HuH-7 (cell line): ENCODE measurements at places on chromosomes 6 and 20.

- no peak for DNase-seq
Observed at GRCh38 chr6:92485487-92485886, 933.9 kb downstream of the EPHA7 start.

- DNase-seq, result no peak
Observed at GRCh38 chr20:5061213-5061612, 58.5 kb downstream of the PCNA start.

DNA sequence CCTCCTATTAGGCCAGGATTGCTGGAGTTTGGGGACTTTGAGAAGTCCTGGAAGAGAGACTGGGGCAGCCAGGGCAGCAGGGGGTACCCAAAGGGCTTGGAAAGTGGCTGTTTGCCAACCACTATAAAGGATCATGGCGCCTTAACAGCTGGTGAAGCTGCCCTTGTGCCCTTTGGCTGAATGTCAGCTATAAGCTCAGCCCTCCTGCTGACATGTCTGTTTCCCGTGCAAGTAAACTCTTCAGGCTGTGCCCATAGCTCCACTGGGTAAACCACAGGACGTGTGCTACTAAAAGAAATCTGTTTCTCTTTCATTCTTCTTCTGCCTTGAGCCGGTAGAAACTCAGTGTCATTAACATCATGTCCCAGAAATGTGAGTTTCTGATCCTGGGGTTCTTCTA is 97.3 kb downstream of the CAP2 start:
- DNase-seq, result no peak

- DNase-seq, result no peak
Observed at GRCh38 chr6:79230149-79230548, 4.3 kb downstream of the HMGN3 start.

GRCh38 chr20:33604084-33604990 is 57.8 kb upstream of the C20orf144 start:
- DNase-seq, result no peak

DNA sequence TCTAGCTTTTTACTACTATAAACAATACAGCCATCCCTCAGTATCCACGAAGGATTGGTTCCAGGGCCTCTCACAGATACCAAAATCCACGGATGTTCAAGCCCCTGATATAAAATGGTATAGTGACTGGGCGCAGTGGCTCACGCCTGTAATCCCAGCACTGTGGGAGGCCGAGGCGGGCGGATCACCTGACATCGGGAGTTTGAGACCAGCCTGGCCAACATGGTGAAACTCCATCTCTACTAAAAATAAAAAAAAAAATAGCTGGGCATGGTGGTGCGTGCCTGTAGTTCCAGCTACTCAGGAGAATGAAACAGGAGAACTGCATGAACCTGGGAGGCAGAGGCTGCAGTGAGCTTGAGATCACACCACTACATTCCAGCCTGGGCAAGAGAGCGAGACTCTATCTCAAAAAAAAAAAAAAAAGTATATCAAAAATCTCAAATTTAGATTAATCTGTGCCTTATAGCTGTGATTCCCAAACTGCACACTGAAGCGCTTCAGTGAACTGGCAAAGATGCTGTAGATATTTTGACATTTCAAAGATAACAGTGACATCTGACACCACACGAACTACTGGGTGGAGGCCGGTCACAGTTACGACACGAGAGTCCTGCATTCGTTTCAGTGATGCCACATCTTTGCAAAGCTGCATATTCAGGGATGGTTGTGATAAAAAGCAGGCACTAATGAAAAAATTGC is 38.3 kb downstream of the MRS2 start:
- DNase-seq, result peak; percentile 49

DNA sequence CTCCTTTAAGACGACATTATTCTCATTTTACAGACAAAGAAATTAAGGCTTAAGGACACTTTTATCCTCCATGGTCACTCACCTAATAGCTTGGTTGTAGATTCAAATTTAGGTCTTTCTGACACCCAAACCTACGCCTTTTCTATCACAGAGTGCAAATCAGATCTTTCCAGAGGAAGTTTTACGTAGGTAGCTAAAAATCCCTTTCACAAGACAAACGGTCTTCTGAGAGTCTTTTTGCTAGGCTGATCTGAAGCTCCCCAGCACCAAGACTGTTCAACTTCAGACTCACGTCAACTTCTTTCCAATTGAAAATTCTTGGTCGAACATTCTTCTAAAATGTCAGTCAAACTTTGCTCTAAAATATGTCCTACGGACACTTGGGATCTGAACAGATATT is 46.5 kb downstream of the BLOC1S5 start:
- no peak for DNase-seq

GRCh38 chr20:2729251-2729713 is 36.7 kb downstream of the EBF4 start:
- no peak for DNase-seq

DNA sequence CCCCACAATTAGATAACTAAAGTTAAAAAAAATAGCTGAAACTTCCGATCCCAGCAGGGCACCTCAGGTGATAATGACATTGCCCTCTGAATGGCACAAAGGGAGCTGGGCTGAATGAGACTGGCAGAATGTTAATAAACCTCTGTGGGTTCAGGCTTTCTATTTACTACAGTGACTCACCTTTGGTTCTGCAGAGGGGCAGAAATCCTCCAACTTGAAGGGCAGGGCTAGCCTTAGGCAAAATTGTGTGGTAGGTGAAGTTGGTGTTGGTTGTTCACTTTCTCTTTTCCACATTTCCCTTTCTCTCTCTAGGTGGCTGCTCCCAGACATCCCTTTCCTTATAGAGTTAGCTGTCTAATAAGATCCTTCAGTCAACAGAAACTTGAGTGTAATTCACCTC is 625.2 kb downstream of the EPM2A start:
- no peak for DNase-seq

GRCh38 chr6:136774228-136775041 is 17.8 kb downstream of the MAP3K5 start:
- no peak for DNase-seq

GRCh38 chr6:4433199-4433598 is 297.8 kb upstream of the ECI2 start:
- DNase-seq, result no peak

DNA sequence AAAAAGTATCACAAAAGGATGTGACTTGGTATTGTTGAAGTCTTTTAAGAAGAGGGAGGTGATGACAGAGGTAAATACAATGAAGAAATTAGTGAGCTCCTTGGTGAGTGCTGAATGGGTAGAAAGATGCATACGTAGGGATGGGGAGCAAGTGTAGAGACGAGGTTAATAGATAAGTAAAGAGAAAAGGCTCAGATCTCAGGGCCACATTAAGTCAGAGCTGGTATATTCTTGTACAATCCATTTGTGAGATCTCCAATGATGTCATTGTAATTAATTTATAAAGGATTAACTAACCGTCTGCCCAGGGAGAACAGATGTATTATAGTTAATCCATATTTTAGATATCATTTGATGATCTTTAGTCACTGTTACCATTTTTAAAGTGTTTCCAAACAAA is 43.4 kb downstream of the SMPDL3A start:
- no peak for DNase-seq

GRCh38 chr6:47376930-47377329 is 67.2 kb upstream of the TNFRSF21 start:
- DNase-seq, result no peak

- no peak for DNase-seq
Observed at GRCh38 chr6:37704066-37704465, 6.4 kb upstream of the MDGA1 start.

- DNase-seq, result no peak
Observed at GRCh38 chr6:109045493-109045892, 49.2 kb downstream of the SESN1 start.

DNA sequence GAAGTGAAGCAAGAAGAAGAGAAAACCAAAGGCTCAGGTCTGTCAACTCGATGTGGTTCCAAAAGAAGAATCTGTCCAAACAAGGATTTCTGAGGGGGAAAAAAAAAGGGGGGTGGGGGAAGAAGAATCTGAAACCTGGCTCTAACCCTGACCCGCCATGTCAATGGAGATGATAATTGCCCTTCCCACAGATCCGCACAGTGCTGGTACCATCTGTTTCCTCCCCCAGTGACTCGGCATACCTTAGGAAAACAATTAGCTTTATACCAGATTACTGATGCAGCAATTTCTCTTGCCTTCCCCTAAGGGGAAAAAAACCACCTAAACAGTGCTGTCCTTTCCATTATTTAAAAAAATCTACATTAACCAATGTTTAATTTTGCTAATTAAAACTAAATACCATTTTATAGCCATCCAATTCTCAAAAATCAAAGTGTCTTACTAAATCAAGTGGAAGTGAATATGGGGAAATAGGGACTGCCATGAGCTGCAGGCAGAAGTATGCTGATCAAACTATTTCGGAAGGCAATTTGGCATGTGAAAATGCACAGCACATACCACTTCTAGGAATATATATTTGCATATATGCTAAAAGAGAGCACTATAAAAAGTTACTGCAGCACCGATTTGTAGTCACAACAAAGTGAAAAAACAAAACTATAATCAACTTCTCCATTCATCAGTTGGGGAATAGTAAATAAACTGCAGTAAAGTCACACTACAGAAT is 46.8 kb downstream of the MAP7 start:
- no peak for DNase-seq

GRCh38 chr6:154222716-154223115 is 133.9 kb downstream of the IPCEF1 start:
- no peak for DNase-seq

GRCh38 chr6:16472349-16473069 is 234.1 kb downstream of the GMPR start:
- no peak for DNase-seq

- DNase-seq, result peak; percentile 48
Observed at GRCh38 chr20:45044084-45044573, 56.8 kb downstream of the KCNS1 start.

GRCh38 chr20:53101992-53102760 is 130.0 kb downstream of the TSHZ2 start:
- DNase-seq, result no peak

GRCh38 chr6:136809091-136809860 is 13.1 kb upstream of the PEX7 start:
- no peak for DNase-seq

DNA sequence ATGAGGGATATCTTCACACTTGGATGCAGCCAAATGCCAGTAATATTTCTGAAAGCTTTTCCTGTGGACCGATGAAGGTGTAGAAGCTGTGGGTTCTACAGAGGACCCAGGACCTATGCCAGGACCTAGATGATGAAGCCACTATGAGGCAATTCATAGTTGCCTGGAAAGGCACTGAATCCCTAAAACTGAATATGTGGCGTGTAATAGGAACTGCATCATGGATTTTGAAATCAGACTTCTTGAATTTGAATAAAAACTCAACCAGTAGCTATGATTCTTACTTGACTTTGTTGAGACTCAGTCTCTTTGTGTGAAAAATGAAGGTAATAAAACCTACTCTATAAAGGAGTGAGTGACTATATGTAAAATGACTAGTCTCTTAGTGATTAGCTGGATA is 89.9 kb upstream of the SGK1 start:
- no peak for DNase-seq

DNA sequence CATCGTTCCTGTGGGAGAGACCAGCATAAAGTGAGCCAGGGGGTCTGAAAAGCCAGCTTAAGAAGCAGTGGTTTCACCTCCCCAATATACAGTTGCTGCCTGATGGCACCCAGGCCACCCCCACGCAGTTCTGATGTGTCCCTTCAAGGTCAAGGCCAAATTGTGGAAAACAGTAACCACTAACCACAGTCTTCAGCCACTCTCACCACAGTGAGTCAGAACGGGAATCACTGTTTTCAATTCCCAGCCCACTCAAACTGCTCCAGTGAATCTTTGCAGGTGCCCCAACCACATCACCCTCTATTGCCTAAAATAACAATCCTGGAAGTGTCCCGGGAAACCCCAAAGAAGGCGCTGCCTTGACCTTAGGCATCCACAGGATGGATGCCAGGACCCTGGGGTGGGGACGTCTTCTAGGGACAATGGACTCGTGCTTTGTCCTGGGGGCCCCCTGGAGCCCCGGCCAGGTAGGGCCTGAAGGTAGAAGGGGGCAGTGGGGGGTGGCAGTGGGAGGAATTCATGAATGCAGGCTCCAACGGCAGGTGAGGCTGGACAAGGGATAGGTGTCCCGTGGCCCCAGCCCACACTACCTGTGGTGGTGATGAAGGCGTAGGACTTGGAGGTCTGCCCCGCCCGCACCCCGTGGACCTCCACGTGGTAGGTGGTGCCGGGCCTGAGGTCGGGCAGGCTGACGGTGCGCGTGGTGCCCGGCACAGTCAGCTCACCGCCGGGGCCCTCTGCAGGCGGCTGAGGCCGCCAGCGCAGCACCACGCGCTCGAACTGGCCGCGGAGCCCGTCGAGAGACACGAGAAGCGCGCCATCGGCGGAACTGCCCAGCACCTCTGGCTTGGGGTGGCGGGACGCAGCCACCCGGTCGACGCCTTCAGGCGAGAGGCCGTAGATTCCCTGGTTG is 22.2 kb downstream of the TNXB start:
- DNase-seq, result no peak

GRCh38 chr20:3674995-3675900 is 6.6 kb downstream of the ADAM33 start:
- no peak for DNase-seq

- DNase-seq, result peak; percentile 73
Observed at GRCh38 chr6:422433-423054, 31.0 kb downstream of the IRF4 start.
